RCC 7860 (cell line): ENCODE measurements at places on chromosomes 3 and 15.
A peak's percentile ranks its signal among the peaks of the same experiment; 100 is the strongest.

DNA sequence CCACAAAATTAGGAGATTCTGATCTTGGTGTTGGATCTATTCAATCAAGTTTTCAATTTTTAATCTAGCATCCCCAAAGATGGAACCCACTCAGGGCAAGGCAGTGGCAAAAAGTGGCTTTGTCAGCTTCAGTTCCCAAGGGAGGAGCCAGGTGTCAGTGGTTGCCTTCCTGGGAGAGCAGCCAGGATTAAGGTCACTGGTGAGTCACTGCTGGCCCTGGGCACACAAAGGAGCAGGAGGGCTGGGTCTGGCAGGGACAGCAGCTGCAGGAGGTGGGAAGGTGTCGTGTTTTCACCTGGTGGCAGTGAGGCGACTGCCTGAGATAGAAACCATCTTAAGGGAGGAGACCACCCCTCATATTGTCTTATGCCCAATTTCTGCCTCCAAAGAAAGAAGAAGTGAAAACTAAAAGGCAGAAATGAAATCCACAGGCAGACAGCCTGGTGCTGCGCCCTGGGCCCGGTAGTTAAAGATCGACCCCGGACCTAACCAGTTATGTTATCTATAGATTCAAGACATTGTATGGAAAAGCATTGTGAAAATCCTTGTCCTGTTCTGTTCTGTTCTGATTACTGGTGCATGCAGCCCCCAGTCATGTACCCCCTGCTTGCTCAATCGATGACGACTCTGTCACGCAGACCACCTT, 5.9 kb upstream of the KLHL25 start:
- DNase-seq = peak; percentile 72

DNA sequence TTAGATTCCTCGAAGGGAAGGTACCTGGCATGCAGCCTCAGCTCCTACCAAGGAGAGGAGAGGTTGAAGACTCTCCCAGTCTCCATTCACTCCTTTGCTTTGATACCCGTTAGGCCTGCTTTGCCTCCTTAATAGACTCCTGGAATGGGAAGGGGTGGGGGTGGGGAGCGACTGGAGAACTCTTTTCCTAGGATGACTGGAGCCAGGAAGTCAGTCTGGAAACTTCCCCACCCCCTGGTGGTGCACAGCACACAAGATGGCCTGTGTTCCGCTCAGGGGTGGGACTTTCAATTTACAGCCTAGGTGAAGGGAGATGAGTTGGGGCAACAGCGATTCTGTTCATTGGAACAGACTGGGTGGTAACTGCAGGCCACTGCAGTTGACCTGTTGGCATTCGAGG, 21.4 kb upstream of the CELF6 start:
- no peak for DNase-seq

GRCh38 chr3:148211725-148212124, 486.0 kb upstream of the AGTR1 start:
- no peak for DNase-seq

GRCh38 chr3:195209083-195209846, 61.7 kb downstream of the XXYLT1 start:
- DNase-seq = no peak
